Inflammatory macrophage (primary cell): ENCODE measurements at places on chromosomes 12 and 14.
A peak's percentile ranks its signal among the peaks of the same experiment; 100 is the strongest.

GRCh38 chr12:50167049-50167828, at the start of gene CERS5:
Gene CERS5 (minus strand): TSS chr12:50167369. CDS start chr12:50167297, 72 bp downstream.
- peak; percentile 99 for DNase-seq

GRCh38 chr14:81716953-81717352, 183.3 kb upstream of the SEL1L start:
- DNase-seq: no peak

DNA sequence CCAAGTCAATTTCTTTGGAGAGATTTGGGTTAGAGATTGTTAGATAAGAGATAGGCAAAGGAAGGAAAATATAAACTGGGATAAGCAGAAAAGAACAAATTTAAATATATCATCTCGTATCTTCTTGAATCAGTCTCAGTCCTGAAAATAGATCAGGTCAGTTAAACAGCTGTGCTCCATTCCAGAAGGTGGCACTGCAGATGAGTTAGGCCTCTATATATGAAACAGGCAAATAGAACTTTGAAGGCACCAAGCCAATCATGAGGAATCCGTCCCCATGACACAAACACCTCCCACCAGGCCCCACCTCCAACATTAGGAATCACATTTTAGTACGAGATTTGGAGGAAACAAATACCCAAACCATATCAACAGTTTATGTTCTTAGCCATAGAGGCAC, 605.5 kb upstream of the USP15 start:
- peak; percentile 8 for DNase-seq

- DNase-seq: no peak
Measured at GRCh38 chr14:100494645-100495044, 92.6 kb downstream of the BEGAIN start.

DNA sequence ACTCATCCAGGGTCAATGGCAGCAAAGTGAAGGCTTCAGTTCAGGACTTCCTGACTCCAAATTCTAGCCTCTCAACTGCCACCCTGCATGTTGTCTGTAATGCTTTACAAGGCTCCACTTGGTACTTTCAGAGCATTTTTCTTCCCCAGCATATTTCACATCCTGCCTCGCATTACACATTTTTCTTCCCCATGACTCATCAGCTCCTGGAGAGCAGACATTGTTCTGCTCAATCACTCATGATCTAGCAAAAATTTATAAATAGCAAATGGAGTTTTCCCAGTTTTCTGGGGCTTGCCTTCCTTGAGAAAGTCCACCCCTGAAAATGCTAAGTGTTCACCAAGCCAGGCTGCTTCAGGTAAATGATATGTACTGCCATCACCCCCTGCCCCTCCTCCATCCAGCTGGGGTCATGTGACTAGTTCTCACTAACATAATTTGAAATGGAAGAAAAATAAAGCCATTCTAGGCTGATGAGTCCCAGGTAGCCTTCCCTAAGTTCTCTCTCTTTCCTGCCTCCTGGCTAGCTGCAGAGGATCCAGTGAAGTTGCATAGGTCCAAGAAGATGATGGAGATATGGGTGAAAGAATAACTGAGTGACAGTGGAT, 69.4 kb downstream of the ARMH4 start:
- peak; percentile 50 for DNase-seq

DNA sequence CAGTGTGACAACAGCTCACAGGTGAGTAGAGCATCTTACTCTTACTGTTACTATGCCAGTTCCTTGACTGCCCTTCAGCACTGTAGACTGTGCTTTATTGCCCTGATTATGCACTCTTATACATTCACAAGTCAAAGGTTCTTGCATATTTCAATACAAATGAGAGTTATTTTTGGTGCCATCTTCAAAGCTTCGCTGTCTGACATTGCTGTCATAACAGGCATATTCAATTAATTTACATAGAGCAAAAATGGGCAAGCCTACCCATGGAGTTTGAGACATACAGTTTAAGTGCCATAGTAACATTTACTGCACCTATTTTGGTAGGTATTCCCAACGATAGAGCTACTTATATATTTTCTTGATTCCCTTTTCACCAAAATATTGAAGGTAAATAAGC, 107.5 kb upstream of the CNTN1 start:
- no peak for DNase-seq

DNA sequence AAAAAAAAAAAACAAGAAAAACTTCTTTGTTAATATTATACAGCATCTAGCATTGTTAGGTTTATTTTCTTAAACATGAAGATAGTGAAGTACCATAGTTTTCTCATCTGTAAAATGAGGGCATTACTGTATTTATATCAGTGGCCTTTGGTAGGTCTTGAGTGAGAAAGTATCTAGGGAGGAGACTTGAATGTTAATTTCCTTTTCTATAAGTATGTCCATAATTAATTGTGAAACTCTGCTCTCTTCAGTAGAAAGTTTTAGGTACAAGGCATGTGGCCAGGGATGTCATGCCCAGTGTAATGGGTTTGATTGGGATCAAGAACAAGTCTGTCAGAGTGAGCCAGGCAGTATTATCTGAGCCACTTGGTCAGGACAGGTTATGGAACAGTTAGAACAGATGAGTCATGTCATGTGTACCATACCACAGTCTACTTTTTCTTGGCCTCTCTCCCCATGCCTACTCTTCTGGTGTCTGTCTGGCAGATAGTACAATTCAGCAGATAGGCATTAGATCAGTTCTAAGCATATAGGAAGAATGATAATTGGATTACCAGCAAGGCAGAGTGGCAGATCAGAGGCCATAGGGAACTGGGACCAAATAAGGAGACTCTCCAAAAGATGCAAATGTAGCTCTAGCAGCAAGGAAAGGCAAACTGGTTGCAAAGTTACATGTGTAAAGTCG, 30.4 kb downstream of the FBXO34 start:
- DNase-seq: no peak

- no peak for DNase-seq
Measured at GRCh38 chr12:63843254-63843720, 1.2 kb upstream of the SRGAP1 start.

GRCh38 chr12:74321381-74321780, 216.3 kb upstream of the ATXN7L3B start:
- no peak for DNase-seq

- DNase-seq: peak; percentile 57
Measured at GRCh38 chr12:14387219-14387871, 21.9 kb downstream of the ATF7IP start.

GRCh38 chr14:84749191-84749955, 780.6 kb upstream of the FLRT2 start:
- no peak for DNase-seq

DNA sequence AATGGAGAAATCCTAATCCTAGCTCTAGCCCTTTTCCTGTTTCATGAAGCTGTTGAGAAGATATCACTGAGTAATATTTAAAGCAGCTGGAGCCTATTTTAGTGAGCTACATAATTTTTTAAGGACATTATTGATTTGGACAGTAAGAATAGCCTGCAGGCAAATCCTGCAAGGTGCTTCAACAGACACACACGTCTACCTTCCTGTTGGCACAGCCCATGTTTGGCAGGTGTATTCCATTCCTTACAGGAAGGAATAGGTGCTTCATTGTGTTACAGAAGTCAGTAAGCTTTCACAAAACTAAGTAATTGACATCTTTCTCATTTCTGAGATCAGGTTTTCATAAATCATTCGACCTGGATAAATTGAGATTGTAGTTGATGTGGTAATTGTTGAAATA, 50.6 kb downstream of the FOXA1 start:
- no peak for DNase-seq

- DNase-seq: peak; percentile 52
Measured at GRCh38 chr12:80567401-80567800, 123.4 kb downstream of the PTPRQ start.

DNA sequence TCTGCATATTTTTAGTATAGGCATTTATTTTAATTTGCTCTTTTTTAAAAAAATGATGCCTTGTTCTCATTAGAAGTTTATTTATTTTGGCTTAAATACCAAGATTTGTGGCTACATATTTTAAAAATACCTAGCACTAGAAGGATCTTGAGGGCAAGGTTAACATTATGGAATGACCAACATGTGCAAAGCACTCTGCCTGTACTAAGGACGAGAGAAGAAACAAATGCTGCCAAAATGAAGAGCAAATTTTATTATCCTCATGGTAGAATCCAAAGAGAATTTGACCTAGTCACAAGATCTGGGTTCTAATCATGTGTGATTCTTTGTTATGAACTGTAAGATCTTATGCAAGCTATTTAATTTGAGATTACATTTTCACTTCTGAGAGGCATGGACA, 2.8 kb downstream of the CAND1 start:
- DNase-seq: no peak
